ENCODE measurements at places on chromosomes 16 and 17.

GRCh38 chr17:35729405-35729833, 2.0 kb upstream of the RASL10B start:
- no peak overlapping the region for H3K27ac ChIP-seq
- DNase-seq, result no peak
- no peak overlapping the region for H3K4me3 ChIP-seq
- H3K27me3 ChIP-seq, result no peaks in the 10 kb centered on the region
- H3K36me3 ChIP-seq, result peaks cover 11% of the 10 kb centered on the region

- no peak overlapping the region for H3K27ac ChIP-seq
- H3K27me3 ChIP-seq, result no peaks in the 10 kb centered on the region
- DNase-seq, result no peak
- H3K4me3 ChIP-seq, result no peak overlapping the region
These were observed 11.3 kb upstream of the LPCAT2 start for GRCh38 chr16:55497558-55497957.

- no peaks in the 10 kb centered on the region for H3K27me3 ChIP-seq
- no peak for DNase-seq
- H3K36me3 ChIP-seq, result peaks cover 6% of the 10 kb centered on the region
- H3K4me1 ChIP-seq, result no peaks in the 10 kb centered on the region
- H3K27ac ChIP-seq, result no peak overlapping the region
These were observed 9.9 kb downstream of the CMTM2 start for GRCh38 chr16:66588981-66589713.

DNA sequence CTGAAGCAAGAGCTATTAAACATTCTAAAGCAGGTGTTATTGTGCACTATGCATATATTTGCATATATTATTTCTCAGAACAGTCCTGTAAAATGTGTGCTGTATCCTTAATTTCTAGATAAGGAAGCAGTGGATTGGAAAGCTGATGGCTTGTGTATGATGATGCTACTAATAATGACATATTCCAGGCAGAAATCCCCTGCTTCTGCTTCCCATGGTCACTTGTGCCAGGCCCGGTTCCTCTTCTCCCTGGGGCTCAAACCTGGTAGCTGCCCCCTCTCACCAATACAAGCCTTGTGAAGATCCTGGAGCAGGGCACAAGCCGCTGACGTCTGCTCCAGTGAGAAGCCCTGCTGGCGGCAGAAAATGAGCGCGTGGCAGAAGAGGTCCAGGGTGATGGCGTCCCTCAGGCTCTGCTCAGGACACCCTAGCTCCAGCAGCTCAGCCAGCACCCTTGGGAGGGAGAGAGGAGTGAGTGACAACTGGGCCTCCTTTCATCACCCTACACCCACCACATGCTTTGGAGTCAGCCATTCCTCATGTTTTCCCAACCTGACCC, 1.8 kb downstream of the CFAP119 start:
- no peak for DNase-seq
- H3K4me1 ChIP-seq, result peaks cover 24% of the 10 kb centered on the region
- H3K36me3 ChIP-seq, result peaks cover 25% of the 10 kb centered on the region
- H3K27me3 ChIP-seq, result no peaks in the 10 kb centered on the region
- no peak overlapping the region for H3K27ac ChIP-seq

- H3K27ac ChIP-seq, result no peak overlapping the region
- no peak for DNase-seq
- H3K4me3 ChIP-seq, result no peak overlapping the region
- no peaks in the 10 kb centered on the region for H3K27me3 ChIP-seq
- H3K4me1 ChIP-seq, result no peaks in the 10 kb centered on the region
These were observed 35.2 kb upstream of the MLYCD start for GRCh38 chr16:83863682-83864081.

DNA sequence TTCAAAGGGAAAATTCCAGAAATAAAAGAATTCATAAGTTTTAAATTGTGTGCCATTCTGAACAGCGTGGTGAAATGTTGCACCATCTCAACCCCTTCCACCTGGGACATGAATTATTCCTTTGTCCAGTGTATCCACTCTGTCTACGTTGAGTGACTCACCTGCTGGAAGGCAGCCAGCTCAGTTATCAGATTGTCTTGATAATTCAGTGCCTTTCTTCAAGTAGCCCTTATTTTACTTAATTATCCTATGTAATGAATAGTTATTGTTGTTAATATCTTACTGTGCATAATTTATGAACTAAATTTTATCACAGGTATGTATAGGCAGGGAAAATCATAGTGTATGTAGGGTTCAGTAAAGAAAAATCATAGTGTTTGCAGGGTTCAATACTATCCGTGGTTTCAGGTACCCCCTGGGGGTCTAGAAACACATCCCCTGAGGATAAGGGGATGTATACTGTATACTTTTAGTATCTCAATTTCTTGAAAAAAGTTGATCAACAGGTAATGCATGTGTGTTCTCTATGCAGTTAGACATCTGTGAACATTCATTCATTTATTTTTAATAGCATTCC, 7.7 kb upstream of the PCTP start:
- peak; percentile 61 for DNase-seq
- no peaks in the 10 kb centered on the region for H3K4me1 ChIP-seq
- H3K36me3 ChIP-seq, result no peaks in the 10 kb centered on the region
- H3K27me3 ChIP-seq, result no peaks in the 10 kb centered on the region
- H3K27ac ChIP-seq, result no peak overlapping the region
- H3K4me3 ChIP-seq, result no peak overlapping the region

DNA sequence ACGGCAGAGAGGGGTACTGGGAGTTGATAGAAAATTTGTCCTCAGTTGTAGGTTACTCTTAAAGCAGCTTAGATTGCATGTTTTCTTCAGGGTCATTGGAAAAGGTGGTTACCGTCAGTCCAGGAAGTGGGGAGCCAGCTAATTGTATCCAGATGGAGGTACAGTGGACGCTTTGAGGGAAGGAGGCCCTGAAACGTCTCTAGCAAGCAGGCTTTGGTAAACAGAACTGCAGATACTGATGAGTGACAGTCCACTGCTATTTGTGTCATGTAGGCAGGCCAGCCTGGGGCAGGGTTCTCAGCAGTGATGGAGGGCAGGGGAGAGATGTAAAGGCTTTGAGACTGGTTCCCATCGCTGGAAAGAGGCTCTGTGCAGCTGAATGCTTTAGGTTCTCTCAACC, 30.2 kb upstream of the ST6GALNAC1 start:
- no peak overlapping the region for H3K27ac ChIP-seq
- H3K4me1 ChIP-seq, result peaks cover 57% of the 10 kb centered on the region
